ENCODE measurements at places on chromosomes 12 and 14.

GRCh38 chr12:110280392-110280778 lies 662 bp upstream of the ATP2A2 start:
- DNase-seq, result peak; percentile 67

- no peak for DNase-seq
Measured at GRCh38 chr14:73751157-73751691, 37.0 kb upstream of the PNMA1 start.

GRCh38 chr12:41055875-41056577 lies 132.1 kb upstream of the PDZRN4 start:
- DNase-seq, result no peak

- no peak for DNase-seq
Measured at GRCh38 chr14:26855077-26855753, 257.4 kb upstream of the NOVA1 start.

DNA sequence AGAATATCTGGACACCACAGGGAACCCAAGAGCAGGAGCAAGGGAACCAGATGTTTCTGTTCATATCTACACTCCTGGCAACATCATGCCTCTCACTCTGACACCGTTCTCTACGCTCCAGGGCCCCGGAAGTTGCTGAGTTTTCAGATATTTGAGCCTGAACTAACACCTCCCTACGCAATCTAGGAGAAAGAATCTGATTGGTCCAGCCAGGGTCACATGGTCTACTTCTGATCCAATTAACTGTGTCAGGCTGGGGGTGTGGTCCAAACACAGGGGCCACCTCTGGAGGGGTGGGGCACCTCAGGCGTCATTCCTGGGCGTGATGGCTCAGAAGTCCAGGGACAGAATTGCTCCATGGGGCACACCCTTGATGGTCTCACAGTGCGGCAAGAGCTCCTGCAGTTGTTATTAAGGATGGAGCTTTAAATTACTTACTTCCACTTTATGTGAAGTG lies 165.5 kb downstream of the PTPN11 start:
- no peak for DNase-seq

GRCh38 chr12:116662612-116663144 lies 75.2 kb downstream of the SPRING1 start:
- peak; percentile 63 for DNase-seq

- DNase-seq, result no peak
Measured at GRCh38 chr12:19647806-19648556, 208.7 kb downstream of the AEBP2 start.

DNA sequence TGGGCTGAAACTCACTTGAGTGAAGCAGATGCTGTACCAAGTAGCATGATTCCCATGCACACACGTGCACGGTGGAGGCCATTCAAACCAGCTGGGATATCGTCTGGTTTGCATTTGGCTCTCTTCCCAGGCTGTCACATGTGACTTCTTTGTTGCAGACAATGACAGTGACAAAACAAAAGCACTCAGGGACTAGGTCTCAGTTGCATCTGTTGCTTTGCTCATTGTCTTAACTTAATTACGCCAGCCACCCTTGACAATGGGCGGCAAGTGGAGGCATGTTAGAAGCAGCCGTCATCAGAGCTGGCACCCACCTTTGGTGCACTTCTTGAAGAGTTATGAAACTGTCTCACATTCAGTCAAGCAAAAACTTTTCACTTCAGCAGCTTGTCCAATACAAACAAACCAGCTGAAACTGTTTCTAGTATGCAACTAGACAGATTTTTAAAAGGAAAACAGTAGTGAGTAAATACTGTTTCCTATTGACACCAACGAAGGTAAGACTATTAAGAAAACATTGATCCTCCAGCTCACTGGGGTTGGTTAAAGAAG lies 74.3 kb downstream of the IGF1 start:
- DNase-seq, result peak; percentile 92

DNA sequence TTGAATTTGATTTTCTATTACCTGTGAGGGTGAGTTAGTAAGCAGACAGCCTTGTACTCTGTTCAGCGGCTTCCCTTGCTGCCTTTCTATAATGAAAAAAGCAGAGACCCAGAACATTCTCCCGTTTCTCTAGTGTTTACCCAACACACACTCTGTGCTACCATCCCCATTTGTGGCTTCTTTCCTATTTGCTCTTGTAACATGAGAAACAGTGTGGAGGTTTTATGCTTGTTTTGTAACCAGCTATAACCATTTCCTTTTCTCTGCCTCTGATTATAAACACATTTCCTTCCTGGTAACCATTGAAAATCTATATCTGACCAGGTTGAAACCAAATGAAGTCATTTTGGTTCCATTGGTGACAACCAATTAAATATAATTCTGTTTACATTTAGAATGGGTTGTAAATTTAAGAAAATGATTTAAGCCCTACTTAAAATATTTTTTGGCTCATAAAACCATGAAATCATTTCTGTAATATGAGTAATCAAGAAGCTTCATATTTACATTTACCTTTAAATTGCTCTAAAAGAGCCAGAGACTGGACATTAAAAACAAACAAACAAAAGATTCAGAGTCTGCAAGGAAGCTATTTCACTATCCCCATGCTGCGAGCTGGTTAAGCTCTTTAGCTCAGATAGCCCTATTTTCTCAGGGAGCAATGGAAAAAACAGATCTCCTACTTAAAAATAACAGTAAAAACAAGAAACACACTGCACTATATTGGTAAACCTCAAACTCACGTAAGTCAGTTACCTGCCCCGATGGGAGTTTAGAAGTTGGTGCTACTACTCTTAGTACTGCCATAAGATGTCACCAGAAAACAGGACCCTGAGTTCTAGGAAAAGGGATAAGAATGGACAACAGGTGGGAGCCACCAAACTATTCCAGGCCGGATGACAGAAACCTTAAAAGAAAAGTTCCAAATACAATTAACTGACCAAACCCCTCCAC lies 206.5 kb upstream of the EEA1 start:
- peak; percentile 57 for DNase-seq

GRCh38 chr14:21505012-21505553 lies 6.1 kb downstream of the METTL3 start:
- no peak for DNase-seq

DNA sequence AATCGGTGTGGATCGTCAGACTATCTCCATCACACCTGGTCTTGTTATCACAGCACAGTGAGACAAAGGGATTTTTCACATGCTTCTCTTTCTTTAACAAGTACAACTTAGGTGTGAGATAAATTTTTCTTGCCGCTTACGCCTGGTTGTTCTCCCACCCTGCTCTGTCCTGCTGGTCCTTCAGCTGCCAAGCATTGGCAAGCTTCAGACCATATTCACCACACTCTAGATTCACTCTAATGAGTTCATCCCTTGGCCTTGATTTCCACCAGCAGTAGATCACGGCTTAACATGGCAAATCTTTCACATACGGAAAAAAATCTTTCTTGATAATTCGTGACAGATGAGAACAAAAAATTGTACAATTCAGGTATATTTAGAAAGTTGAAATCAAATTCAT lies 33.5 kb downstream of the RHOJ start:
- no peak for DNase-seq

DNA sequence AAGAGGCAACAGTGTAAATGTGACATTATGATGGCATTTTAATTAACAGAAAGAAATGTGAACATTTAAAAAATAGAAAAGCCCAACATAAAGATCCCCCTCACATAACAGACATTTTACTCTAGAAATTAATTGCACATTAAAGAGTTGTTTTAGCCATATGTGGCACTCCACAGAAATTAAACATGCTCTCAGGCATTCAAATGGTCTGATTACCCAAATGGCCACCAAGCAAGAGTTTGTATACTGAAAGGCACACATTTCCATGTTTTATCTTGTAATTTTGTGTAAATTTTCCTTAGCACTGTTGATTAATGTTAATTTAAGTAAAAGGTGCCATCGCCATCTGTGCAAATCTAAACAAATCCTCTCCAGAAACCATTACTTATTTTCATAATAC lies 43.5 kb downstream of the GTF2A1 start:
- DNase-seq, result no peak

- DNase-seq, result no peak
Measured at GRCh38 chr12:7075939-7076338, 15.4 kb downstream of the C1S start.

DNA sequence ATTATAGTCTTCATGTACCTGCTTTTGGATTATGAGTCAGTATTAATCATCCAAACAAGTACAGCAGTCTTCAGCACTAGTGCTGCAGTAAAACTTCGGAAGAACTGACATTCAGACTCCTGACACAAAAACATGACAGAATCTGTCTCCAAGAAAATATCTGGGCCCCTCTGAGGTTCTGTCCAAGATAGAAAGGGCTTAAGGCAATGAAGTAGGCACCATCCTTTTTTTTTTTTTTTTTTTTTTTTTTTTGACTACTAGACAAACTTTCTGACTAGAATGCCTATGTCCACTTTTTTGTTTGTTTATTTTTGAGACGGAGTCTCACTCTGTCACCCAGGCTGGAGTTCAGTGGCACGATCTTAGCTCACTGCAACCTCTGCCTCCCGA lies 112.5 kb downstream of the MED13L start:
- no peak for DNase-seq

- DNase-seq, result no peak
Measured at GRCh38 chr14:72617391-72618031, 276.4 kb downstream of the DPF3 start.

- peak; percentile 45 for DNase-seq
Measured at GRCh38 chr12:94149781-94150239, 1.4 kb downstream of the PLXNC1 start.

DNA sequence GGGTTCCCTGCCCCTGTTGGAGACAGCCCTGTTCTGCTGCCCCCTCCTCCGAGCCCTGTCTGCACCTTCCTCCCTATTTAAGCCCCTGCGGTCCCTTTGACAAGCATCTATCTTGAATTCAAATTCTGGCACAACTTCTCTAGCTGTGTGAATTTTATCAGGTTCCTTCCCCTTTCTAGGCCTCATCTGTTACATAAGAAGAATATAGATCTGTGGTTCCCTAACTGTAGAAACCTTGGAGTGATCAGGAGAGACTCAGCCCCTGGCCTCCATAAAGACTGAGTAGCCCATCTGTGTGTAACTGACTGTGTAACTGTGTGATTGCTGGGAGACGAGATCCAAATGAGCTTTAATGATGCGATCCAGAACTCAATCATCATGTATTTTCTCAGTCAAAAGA lies 13.0 kb upstream of the RACGAP1 start:
- DNase-seq, result no peak

DNA sequence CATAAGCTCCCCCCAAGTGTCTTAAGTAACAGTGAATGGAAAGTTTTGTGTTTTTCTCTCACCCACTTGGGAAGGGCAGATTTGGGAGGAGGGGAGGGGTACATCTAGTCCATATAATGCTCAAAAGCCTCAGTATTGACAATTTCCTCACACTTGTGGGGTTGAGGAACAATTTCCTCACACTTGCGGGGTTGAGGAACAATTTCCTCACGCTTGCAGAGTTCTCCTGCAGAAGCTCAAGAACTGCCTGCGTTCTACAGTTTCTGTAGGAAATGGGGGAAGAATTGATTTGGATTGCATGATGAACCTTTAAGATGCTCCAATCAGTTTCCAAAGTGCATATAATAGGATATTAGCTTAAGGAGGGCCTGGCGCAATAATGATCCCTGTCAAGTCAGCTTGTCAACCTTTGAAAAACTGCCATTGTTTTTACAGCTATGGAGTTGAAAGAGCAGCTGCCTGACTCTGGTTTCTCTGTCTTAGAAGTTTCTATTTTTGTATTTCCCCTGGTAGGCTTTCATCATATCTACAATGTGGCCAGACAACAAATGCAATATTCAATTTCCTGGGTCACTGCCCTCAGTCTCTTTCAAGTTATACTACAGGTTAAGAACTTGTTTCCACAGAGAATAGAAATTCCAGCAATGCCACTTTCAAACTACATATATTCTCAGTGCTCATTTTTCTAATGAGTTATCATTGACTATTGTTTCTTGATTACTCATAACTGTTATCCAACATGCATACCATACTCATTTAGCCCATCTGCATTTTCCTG lies 66.5 kb downstream of the PLEKHG7 start:
- DNase-seq, result peak; percentile 51

- no peak for DNase-seq
Measured at GRCh38 chr12:52271158-52271557, 3.3 kb upstream of the KRT86 start.

DNA sequence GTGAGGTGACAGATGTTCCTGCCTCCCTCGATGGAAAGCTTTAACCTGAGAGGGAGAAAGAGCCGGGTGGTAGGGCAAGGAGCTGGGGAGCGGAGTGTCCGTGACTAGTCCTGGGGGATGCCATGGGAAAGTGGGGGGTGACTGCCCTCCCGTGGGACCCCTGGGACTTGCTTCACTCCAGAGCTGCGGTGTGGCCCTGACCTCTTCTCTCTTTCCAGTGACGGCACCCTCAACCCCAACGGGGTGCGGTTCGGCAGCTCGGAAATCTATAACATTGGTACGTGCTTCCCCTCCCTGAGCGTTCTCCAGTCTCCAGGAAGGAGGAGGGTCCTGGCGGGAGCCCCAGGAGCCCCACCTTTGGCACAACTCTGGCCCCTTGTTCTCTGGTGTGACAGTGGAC lies 69.3 kb downstream of the AACS start:
- no peak for DNase-seq

DNA sequence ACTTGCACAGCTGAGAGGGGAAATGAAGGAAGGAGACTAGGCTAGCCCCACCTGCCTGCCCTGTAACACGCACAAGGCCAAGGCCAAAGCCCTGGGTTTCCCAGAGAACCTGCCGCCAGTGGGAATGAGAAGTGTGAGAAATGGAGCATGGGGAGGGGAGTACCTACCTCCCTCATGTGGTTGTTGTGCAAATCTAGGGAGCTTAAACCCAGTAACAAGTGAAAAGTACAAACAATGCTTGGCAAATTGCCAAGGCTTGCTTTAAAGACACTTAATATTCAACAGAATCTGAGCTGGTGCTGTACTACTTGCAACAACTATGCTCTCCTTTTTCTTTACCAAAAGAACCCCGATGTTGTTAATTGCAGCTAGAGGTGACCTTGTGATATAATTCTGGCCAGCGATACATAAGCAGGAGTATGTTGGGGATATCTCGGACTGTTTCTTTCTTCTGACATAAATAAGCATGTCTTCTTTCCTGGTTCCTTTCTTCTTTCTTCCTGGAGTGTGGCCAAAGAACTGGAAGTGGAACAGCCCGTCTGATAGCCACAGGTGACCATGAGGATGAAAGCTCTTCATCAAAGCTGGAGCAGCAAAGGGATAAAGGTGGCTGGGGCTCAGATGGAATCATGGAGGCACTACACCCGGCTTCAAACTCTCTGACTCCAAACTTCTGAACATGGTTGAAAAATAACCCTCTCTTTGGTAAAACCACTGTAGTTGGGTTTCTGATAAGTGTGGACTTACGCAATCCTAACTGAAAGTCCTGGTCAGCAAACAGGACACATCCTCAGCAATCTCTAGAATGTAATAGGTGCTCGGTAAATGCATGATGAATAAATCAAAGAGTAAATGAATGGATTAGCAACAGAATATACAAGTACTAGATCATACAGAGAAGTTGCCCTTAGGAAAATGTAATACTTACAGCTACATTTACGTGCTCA lies 207.9 kb downstream of the NUAK1 start:
- no peak for DNase-seq

- no peak for DNase-seq
Measured at GRCh38 chr14:36271939-36272907, 48.2 kb downstream of the MBIP start.
